Lung (tissue), 17 donors: ENCODE measurements at places on chromosomes 1 and 21. TPM values are rescaled to one million over a fixed set of nuclear protein-coding genes. Genes with fewer than 3 reads are reported as not detected.

The GPA33 gene
- 0.26 TPM for total RNA-seq

The KIRREL1 gene
- total RNA-seq, result 33.9 TPM

DNA sequence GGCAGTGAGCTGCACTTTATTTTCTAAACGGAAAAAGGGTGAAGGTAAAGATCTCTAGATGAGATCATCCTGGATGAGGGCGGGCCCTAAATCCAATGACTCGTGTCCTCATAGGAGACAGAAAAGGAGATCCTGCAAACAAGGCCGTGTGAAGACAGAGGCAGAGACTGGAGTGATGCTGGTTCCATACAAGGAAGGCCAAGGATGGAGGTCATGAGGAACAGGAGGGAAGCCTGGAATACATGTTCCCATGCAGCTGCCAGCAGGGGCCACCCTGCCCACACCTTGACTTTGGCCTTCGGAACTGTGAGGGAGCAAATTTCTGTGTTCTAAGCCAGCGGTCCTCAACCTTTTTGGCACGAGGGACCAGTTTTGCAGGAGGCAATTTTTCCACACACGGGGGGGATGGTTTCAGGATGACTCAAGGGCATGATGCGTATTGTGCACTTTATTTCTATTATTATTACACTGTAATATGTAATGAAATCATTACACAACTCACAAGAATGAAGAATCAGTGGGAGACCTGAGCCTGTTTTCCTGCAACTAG lies 94.3 kb downstream of the PSMG1 start:
- no peak for DNase-seq

GRCh38 chr1:70075761-70076160 lies 129.6 kb downstream of the LRRC40 start:
- DNase-seq, result no peak

GRCh38 chr1:181260994-181261393 lies 172.5 kb downstream of the IER5 start:
- DNase-seq, result no peak
